NCI-H1105 (cell line): ENCODE measurements at places on chromosomes 6 and 20.
A peak's percentile ranks its signal among the peaks of the same experiment; 100 is the strongest.

GRCh38 chr20:60271597-60271996, 313.4 kb downstream of the CDH26 start:
- no peak for DNase-seq

- DNase-seq = peak; percentile 33
Measured at GRCh38 chr6:151765444-151765886, 42.0 kb upstream of the ESR1 start.

GRCh38 chr6:30192076-30192475, 21.1 kb downstream of the TRIM26 start:
- DNase-seq = no peak

DNA sequence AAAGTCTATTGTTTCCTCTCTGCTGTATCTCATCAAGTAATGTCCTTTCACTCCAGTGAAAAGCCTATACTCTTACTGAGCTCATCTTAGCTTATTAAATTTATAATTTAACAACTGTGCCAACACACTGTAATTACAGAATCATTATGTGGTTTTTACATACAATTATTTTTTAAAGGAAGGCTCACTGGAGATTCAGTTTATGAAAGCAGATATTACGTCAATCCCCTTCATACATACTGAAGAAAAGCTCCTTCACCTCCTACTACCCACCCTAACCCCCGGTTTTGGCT, 28.1 kb downstream of the ARHGAP18 start:
- DNase-seq = no peak

DNA sequence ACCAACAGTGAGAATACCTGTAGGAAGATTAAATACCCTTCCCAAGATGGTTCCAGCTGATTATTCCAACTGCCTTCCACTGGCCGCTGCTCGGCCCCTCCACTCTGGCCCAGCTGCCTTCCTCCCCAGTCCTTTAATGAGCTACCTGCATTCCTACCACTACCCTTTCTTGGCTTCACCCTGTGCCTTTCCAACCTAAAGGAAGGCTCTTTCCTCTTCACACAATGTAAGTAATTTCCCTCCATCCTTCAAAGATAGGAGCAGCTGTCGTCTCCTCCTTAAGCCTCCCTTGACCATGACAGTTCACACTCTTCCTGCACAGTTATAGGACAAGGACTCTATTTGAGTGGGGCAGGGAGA, 16.2 kb upstream of the SNX9 start:
- no peak for DNase-seq

GRCh38 chr6:166662690-166663089, 35.6 kb upstream of the RPS6KA2 start:
- DNase-seq = no peak
